H9 (cell line): ENCODE measurements at places on chromosomes 3 and 15.

DNA sequence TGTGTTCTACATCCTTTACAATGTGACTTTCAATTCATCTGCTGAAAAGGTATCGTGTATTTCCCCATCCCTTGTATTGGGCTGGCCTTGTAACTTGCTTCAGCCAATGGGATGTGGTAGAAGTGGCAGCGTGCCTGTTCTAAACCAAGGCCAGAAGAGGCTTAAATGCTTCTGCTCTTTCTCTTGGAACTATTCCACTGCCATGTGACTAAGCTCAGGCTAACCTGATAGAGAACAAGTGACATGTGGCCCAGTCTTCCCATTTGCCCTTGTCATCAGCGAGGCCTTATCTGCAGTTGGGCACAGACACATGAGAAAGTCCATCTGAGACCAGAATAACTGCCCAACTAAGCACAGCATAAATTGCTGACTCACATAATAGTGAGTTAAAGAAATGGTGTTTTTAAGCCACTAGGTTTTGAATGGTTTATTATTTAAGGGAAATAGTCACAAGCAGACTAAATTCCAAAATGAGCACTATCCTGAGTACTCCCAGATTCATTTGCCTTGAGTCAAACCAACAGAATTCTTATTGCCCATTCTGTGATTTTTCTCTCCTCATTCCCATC lies 230.2 kb downstream of the CPNE4 start:
- no peak for DNase-seq

GRCh38 chr3:84724877-84725276 lies 233.9 kb upstream of the CADM2 start:
- no peak for DNase-seq

DNA sequence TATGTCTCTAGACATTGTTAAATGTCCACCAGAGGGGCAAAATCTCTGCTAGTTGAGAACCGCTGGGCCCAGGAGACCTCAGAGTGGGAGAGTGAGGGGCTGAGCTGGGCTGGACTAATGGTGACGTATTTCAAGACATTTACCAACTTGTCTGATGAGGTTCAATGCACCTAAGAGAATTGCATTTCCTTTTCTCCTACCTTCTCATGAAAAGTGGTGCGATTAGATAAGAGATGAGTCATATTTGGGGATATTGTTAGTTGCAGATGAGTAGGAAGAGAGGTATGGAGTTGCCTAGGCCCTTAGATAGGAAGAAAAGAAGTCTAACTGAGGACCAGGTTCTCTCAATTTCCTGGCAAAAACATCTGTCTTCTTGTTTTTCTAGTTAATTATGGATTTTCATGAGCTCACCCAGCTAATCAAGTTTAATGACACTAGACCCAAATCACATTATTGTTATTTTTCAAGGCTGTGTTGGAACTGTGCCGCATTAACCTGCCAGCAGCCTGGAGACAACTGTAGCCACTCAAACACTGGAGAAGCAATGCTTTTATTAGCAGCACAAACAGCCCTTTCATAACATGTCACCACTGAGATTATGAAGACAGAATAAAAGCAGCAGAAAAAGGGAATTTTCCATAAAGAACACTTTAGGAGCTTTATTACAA lies 144.2 kb downstream of the PDCD6IP start:
- no peak for DNase-seq

GRCh38 chr3:14297784-14298236 lies 104.6 kb upstream of the SLC6A6 start:
- DNase-seq, result no peak

DNA sequence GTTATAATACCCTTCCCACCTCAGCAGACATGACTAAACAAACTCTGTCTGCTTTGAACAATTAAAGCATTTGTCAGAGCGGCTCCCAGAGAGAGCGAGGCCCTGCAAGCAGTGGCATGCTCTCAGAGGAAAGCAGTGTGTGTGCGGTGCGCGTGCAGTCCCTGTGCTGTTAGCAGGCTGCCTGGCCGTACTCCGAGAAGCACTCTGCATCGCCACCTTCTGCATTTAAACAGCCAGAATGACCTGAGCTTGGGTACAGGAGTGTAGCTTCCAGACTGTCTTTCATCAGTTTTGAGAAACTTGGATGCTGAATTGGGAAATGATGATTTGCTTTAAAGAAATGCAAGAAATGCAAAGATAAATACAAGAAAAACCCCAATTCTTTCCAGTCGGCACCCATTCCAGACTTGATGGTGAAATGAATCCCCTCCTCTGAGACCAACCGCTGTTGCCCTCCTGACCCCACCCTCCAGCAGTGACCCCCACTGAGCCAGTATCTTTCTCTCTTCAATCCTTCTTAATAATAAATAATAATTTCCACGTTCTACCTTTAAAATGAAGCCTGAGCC lies 113.5 kb downstream of the VGLL4 start:
- DNase-seq, result no peak

DNA sequence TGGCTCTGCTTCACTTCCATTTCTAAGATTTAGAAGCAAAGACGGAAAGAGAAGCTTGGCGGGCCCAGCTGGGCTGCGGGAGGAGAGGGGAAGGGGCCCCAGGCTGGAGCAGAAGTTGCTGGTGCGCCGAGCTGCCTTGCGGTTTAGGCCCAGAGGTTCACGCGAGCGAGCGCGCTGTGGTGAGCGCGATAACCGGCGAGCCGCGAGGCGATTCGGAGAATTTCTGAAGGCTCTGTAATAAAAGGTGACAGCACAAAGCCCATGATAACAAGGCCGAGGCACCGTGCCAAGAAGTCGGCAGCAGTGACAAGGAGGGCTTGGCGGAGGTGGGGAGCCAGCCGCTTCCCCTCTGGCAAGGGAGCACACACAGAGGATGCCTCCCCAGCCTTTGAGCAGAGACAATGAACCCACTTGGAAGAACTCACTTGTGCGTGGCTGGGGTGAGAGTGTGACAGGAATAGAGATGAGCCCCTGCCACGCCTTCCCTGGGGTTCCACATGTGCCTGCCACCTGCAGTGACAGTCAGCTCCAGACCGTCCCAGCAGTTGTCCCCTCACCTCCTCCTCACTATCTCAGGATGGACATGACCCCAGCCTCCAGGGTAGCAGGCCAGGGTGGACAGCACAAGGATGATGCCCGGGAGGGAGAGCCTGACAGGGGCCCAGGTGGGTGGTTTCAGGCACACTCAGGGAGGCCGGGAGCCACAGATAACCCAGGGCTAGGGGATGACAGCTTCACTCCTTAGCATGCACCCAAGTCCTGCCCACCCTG lies 315.2 kb downstream of the UACA start:
- no peak for DNase-seq

DNA sequence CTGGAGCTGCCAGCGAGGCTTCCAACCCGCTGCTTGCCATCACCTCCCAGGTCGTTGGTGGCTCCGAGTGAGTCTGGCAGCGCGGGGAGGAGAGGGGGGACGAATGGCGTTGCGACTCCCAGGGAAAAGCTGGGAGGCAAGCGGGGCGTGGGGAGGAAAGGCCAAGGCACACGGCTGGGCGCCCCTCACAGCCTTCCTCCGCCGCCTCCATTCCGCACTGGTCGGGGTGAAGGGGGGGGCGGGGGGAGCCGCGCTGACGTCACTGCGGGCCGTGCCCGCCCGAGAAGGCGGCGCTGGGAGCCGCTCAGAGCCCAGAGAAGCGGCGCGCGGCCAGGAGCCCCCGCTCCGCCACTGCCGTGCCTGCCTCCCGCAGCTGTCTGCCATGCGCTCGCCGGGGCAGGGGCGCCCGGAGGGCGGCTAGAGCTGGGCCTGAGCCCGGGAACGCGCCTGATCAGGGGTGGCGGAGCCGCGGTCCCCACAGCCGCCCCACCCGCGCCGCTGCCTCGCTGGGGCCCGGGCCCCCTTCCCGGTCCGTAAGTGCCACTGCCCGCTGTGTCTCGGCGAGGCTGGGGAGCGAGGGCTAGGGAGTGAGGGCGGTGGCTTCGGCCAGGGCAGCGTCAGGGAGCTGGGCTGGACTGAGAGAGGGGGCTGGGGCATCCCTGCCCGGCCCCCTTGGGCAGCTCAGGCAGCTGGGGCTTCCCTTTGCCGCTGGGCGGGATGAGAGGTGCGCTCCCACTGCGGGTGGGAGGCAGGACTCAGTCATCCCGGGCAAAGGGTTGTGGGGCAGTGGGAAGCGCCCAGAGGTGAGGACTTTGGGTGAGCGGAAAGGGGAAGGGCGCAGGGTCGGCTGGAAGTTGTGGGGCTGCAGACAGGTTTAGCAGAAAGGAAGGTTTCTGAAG lies 27.8 kb upstream of the POLG start:
- DNase-seq, result no peak

GRCh38 chr3:157327018-157327417 lies 109.6 kb upstream of the PTX3 start:
- no peak for DNase-seq

DNA sequence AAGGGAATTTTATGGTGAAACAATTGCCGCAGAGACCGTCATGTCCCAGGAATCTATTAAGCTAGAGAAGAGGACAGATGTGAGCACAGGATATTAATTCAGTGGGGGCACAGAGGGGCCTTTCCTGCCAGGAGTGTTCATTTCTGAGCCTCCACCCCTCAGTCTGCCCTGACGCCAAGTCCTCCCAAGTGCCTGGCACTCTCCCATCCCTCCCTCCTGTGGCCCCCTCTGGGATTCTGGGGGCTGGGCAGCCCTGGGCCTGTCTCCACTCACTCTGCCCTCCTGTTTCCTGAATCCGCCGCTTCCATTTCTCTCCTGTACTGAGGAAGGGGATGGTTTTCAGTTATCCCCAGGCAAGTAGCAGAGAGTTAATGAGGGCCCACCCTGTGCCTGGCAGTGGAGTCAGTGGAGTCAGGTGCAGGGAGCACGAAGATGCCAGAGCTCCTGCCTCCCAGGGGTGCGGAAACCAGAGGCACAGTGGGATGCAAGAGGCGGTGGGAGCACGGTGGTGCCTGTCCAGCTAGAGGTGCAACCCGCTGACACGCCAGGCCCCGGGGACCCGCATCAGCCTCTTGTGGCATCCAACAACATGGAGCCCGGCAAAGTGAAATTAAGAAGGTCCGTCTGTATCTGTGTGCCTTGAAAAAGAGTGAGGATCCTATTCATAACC lies 212.5 kb downstream of the XXYLT1 start:
- DNase-seq, result no peak

- no peak for DNase-seq
Observed at GRCh38 chr3:81913886-81914663, 152.6 kb upstream of the GBE1 start.

- DNase-seq, result no peak
Observed at GRCh38 chr3:156037356-156037755, 83.0 kb upstream of the KCNAB1 start.

GRCh38 chr3:35849963-35850362 lies 210.6 kb downstream of the ARPP21 start:
- DNase-seq, result no peak

DNA sequence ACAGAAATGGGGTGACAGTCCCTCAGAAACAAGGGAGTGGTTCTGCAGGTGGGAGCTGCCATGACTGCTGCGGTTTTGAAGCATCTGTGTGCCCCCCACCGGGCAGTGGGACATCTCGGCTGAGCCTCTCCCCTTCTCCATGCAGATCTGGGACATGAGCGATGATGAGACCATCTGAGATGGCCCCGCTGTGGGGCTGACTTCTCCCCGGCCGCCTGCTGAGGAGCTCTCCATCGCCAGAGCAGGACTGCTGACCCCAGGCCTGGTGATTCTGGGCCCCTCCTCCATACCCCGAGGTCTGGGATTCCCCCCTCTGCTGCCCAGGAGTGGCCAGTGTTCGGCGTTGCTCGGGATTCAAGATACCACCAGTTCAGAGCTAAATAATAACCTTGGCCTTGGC lies 89.0 kb downstream of the VGLL4 start:
- DNase-seq, result no peak

DNA sequence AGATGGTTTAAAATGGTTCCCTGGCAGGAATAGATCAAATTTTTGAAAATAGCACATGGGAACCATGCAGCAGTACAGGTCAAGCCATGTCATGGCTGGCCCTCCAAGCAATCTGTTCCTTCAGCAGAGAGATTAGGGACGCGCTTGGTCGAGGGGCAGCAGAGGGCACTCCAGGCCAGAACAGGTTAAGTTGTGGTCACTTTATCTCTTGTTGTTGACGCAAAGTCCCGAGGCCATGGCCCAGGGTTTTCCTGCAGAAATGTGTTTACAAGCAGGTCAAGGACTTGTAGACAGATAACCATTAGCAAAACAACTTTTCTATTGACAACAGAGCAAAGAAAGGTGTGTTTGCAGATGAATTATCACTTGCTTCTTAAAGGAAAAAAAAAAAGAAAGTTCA lies 570.0 kb upstream of the NR2F2 start:
- DNase-seq, result peak; percentile 69

- no peak for DNase-seq
Observed at GRCh38 chr3:58722561-58722960, 56.0 kb upstream of the FAM3D start.

- DNase-seq, result no peak
Observed at GRCh38 chr3:190076136-190076535, 44.6 kb downstream of the P3H2 start.

GRCh38 chr15:94704421-94704820 lies 473.1 kb downstream of the MCTP2 start:
- DNase-seq, result no peak

GRCh38 chr3:102018551-102018950 lies 169.2 kb downstream of the NFKBIZ start:
- DNase-seq, result no peak

GRCh38 chr3:179348325-179349013 lies 960 bp downstream of the MFN1 start:
- no peak for DNase-seq

DNA sequence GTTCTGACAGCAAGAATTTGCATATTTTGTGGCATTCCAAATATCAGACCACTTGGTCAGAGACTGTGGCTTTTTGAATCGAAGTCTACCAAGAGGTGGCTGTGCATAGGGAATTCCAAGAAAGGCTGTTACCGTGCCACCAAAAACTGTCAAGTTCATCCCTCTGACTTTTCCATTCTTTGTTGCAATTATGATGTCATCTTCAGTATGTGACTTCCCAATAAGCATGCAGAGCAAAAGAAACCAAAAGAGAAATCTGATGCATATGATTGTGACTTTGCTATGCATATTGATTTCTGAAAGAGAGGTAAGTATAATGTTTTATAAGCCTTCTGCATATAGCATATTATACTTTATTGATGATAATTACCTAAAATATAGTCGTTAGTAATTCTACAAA lies 6.5 kb downstream of the BCHE start:
- DNase-seq, result no peak

DNA sequence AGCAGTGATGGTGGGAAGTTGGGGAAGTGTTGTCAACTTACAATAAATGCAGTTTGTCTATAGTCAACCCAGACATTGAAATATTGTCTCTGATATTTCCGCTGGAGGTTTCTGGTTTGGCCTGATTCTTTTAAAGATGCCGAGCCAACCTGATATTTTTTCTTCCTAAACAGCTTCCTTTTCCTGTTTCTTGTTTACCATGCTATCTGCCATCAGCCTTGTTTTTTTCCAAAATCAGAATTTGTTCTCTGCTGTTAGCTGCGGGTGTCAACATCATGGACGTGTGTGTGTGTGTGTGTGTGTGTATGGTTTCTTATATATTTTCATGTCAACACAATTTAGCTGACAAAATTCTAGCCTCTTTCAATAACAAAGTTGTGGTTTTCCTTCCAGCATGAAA lies 41.2 kb upstream of the XCR1 start:
- no peak for DNase-seq

DNA sequence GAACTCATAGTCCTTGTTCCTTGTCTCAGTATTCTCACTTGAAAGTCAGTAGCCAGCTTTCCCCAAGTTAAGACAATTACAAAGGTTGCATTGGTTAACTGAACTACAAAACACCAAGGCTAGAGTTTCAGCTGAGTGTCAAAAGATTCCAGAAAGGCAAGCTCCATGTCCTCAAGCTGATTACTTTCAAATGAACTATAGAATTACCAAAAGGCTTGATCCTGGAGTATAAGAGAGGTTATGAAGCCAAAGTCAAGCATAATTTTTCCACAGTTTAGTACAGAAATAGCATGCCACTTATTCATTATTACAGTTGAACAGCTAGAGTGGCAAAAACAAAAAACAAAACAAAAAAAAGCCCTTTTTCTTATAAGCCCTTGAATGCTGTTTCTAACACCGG lies 51.9 kb downstream of the ZBTB20 start:
- no peak for DNase-seq
